CD4-positive, alpha-beta T cell treated with Interleukin-6 at 100 ng/mL for 8 hours (primary cell): ENCODE measurements at places on chromosomes 1 and 21.

DNA sequence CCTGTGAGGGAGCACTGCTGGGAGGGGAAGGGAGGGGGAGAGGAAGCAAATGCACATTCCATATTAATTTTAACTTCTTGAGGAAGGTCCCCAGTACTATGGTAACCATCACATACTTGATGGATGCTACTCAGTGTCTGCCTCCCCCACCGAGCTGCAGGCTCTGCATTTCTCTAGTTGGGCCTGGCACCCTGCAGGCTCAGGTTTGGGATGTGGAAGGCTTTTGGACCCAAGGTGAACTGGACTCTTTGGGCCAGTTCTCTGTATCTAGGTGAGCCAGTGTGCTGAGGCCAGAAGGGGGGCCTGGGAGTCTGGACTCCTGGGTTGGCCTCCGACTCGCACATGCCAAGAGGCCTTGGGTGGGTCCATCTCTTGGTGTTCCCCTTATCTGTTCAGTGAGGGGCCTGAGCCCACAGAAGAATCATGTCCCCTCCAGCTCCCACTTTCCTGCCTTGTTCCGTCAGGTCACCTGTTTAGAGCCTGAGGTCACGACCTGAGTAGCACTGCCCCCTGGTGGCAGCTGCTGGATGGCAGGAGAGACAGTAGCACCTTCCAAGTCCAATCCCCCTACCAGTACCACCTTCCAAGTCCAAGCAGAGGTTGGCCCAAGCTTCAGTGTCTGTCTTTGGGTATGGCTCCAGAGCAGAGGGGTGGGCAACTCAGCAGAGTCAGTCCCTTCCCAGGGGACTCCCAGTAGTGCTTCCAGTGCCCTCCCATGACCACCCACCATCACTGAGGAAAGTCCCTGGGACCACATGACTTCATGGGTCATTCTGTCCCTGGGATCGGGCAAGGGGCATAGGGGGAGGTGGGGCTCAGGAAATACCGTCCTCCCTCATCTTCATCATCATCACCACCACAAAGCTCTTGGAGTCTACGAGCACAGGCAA, 241.8 kb downstream of the TRABD2B start:
- DNase-seq, result peak; percentile 33

- no peak for DNase-seq
Observed at GRCh38 chr1:7190261-7190660, 405.0 kb downstream of the CAMTA1 start.

DNA sequence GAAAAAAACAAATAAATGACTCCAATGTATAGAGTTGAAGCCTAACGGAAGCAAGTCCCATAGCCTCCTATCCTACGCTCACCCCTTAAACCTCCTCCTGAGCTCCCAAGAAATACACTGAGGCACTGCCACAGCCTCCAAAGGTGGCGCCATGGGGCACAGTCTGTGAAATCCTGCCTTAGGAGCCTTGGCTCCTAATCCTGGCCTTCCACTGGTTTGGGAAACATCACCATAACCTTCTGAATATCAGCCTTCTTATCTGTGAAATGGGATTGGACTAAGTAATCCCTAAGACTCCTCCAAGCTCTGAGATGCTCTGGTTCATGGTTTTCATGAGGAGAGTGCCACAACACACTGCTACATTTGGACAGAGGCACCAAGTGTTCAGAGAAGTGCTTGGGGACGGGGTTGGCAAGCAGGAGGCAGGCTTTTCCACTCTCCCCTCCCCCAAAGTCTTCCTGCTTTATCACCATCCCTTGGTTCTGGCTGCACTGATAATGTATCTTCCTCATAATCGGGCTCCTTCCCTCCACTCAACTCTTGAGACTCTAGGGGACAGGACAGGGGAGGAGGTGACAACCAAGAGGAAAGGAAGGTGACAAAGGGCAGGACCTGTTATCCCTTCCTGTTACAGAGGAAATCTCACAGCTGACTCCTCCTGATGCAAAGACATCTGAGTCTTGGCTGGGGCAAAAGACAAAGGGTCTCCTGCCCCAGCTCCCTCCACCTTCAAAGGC, 2.7 kb downstream of the SLAMF7 start:
- DNase-seq, result no peak

GRCh38 chr1:52825868-52826267, 16.7 kb upstream of the ZYG11A start:
- no peak for DNase-seq

- no peak for DNase-seq
Observed at GRCh38 chr1:119903443-119903835, 7.1 kb upstream of the ADAM30 start.

GRCh38 chr1:91199988-91200387, 178.2 kb upstream of the ZNF644 start:
- DNase-seq, result no peak

DNA sequence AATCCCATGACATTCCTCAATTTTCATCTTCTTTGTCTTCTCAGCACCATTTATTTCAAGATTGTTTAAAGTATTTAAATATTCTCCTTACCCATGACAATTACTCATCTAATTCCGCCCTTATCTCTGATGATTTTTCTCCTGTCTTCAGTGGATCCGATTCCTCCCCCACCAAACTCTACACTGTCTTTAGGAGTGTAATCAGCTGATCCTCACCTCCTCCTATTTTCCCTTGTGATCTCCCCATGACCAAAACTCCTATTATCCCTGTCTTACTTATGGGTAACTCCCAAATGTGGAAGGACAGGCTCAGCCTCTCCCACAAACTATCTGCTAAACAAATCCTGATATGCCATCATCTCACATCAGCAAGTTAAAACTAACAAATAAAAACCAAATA, 335.3 kb upstream of the RUNX1 start:
- DNase-seq, result no peak
